ENCODE measurements at places on chromosomes 6 and 20.

GRCh38 chr20:38011696-38012095 is 21.6 kb downstream of the TTI1 start:
- DNase-seq, result no peak

GRCh38 chr6:110353457-110354001 is 4.6 kb downstream of the METTL24 start:
- DNase-seq, result no peak

GRCh38 chr20:31747640-31748039 is 8.6 kb downstream of the TPX2 start:
- DNase-seq, result no peak

GRCh38 chr6:52389264-52389625 is 27.3 kb downstream of the PAQR8 start:
- no peak for DNase-seq

DNA sequence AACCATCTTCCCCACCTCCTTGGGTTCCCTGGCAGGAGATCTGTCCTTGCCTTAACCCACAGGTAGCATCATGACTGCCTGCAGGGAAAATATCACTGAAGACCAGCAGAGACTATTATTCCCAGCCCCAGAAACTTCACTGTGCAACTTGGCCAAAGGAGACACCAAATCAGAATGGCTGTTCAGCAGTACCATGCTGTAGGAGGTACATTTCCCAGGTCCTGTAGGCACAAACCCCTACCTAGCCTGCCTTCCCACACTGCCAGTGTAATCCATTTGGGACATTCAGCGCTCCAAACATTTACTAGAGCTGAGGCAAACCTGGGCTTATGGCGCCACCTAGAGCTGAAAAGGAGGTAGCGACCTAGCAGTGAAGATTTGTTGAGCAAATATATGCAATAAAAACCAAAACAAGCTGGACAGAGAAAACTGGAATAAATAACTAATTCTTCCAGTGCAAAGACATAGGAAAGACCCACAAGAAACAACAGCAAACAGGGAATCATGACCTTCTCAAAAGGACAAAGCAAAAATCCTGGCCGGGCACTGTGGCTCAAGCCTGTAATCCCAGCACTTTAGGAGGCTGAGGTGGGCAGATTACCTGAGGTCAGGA is 60.3 kb downstream of the VTA1 start:
- peak; percentile 40 for DNase-seq

DNA sequence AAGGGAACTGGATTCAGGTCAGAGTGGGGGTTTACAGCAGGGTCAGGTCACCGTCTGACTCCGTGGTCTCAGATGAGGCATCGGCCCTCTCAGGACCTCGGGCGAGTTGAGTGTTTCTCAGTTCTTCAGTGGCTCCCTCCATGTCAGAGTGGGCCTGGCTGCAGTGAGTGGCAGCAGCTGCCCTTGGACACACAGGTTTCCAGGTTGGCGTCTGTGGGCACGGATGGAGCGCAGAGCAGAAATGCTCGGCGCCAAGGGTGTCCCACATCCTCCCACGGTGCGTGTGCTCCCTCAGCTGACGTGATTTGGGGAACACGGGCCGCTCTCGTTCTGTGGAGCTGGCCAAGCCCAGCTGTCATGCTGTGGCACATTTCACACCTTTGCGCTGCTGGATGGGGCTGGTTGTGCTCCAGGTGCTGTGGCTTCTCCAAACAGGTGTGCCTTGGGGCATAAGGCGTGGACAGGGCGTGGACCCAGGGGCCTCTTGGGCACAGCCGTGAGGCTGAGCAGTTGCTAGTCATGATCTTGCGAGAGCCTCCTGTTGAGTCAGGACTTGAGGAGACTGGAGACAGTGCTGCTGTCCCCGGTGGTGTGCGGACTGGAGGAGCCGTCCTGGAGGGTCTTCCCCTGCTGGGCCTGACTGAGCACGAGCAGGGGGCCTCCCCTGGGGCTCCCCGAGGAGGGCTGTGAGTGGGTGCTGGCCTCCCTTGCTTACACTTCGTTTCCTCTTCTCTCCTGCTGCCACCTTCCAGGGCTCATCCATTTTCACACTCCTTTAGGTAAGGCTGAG is 9.5 kb upstream of the DNAJC5 start:
- no peak for DNase-seq

DNA sequence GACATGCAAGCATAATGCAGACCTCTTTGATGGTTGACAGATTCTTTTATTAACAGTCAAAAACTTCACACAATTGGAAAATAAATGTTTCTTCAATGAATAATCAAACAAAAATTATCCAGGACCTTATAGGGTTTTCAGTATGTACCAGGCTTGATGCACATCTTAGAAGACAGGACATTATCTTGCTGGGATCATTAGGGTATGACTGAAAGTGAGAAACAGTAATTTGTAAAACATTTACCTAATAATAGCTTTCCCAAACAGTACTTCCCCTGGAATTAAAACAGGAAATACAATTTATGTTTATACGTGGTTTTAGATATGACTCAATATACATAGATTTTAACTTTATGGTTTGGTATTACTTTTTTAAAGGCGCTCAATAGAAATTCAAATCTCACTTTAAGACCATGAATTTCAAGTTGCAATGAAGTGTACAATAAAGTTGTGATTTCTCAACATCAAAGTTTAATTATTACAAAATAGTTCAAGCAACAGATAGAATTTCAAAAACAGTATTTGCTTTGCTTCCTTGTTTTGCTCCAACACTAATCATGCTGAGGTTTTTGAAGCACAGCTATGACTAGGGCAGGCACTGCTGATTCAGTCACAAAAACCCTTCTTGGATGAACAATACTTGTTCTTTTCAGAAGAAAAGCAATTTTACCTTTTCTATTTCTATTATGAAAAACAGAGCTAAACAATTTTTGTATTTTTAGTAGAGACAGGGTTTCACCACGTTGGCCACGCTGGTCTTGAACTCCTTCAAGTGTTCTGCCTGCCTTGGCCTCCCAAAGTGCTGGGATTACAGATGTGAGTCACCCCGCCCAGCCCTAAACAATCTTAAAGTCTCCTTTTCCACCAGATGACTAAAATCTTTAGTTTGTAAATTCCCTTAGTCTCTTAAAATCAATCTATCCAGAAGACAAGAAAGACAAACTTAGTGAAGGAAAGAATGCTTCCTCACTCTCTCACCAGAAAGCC is 13.7 kb downstream of the SOD2 start:
- DNase-seq, result no peak

DNA sequence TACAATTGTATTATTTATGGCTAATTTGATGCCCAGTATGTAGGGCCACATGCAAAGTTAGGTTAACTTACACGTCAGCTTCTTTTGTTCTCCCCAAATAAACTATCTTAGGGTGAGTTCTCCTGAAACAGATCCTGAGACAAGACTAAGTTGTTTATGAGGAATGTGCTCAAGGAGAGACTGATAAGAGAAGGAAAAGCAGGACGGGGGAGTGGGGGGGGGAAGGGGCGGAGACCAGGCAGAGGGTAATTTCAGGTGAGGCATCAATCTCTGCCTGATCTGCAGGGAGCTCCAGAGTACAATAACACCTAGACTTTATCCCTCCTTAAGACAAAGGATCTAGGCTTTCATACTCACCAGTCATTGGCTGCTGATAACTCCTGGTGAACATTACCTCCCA is 220.6 kb upstream of the BTBD3 start:
- DNase-seq, result no peak

GRCh38 chr6:100924534-100925227 is 43.6 kb upstream of the ASCC3 start:
- no peak for DNase-seq

- DNase-seq, result no peak
Measured at GRCh38 chr6:17446713-17447112, 53.3 kb downstream of the CAP2 start.

DNA sequence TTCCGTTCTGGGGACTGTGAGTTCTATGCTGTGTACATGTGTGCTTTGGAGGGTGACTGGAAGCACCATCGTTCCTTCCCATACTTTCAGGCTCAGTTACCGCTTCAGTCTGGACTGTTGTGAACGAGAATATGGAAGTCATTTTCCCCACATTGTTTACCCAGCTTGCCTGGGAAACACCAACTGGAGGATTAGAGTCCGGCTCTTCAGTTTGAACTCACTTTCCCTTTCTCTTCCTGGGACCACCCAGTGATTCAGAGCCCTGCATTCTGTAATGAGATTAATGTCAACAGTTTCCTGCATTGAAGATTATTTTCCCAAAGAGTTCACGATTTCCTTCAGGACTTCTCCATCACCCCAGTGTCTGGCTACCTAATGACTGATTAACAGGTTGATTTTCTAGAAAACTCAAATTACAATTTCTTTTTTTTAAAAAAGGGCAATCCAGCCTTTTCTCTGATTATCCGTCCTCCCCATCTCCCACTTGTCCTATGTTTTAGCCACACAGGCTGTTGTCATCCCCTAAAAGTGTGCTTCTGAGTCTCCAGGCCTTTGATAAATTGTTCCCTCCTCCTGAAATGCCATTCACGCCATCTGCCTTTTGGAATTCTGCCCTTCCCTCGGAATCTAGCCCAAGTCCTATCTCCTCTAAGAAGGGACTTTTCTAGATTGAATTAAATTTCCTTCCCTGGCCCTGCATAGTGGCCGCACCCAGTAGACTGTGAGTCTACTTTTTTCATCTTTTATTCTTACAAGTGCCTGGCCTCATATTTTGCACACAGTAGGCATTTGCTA is 3.3 kb upstream of the TAGAP start:
- DNase-seq, result no peak

DNA sequence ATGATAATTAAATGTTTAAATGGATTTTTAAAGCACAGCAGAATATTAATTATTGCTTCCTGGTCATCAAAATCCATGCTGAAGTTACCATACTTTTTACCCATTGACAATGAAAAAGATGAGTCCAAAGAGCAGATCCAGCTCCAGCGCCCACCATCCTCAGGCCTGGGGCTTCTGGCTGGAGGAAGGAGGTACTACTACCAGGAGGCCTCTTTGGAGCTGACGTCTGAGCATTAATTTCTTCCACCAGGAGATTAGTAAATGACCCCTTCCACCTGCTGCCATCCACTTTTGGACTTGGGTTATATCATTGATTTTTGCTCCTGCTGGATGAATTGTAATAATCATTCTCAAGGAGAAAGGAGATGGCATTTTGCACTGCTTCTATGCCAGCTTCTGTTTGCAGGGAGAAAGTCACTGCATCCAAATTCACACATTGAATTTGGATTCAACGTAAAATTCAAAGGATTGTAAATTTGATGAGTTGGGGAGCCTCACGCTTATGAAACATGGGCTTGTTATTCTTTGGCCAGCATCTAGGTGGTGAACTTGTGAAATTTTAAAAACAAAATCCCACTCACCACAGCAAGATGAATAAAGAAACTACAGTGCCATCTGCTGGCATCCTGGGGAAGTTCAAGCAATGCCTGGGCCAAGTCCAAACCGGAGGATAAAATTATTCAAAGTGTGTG is 121.8 kb downstream of the SASH1 start:
- DNase-seq, result peak; percentile 62

DNA sequence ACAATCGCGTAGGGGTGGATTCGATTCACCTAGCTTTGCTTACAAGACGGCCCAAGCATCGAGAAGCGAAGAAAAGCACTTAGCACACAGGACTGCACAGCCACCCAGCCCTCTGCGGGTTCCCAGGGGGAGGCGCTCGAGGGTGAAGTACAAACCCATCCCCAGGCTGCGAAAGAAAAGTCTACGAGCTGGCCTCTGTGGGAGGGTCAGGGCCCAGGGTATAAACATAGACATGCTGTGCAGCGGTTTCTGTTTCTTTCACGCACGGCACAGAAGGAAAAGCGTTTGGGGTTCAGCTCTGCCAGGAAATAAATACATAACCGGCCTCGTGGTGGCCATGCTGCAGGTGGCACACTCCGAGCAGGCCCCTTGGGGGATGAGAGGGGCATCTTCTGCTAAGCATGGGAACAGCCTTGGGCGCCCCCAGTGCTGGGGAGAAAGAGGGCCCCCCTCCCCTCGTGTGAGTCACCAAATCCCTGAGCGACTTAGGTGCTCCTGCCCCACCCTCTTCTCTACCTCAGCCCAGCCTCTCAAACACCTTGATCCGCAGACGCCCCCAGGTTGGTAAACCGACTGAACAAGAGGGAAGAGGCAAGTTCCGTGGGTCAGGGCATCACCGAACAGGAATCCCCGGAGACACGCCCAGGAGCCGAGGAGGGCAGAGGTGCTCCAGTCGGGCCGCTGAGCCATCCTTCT is 91.6 kb upstream of the RIPOR2 start:
- no peak for DNase-seq

GRCh38 chr6:149079911-149080491 is 237.5 kb upstream of the TAB2 start:
- peak; percentile 7 for DNase-seq

DNA sequence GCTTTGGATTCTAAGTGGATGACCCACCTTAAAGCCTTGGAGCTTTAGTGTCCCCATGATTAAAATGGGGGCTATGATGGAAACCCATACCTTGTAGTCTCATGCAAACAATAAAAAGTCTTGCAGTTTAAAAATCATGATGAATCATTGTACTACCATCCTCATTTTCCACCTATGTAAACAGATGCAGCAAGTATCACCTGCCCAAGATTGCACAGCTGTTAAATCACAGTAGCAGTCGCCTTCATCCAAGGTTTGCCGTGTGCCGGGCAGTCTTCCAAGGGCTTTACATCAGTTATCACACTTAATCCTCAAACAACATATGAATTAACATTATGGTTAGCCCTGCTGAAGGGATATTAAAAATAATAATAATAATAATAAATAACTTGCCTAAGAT is 210.3 kb downstream of the FOXA2 start:
- no peak for DNase-seq

DNA sequence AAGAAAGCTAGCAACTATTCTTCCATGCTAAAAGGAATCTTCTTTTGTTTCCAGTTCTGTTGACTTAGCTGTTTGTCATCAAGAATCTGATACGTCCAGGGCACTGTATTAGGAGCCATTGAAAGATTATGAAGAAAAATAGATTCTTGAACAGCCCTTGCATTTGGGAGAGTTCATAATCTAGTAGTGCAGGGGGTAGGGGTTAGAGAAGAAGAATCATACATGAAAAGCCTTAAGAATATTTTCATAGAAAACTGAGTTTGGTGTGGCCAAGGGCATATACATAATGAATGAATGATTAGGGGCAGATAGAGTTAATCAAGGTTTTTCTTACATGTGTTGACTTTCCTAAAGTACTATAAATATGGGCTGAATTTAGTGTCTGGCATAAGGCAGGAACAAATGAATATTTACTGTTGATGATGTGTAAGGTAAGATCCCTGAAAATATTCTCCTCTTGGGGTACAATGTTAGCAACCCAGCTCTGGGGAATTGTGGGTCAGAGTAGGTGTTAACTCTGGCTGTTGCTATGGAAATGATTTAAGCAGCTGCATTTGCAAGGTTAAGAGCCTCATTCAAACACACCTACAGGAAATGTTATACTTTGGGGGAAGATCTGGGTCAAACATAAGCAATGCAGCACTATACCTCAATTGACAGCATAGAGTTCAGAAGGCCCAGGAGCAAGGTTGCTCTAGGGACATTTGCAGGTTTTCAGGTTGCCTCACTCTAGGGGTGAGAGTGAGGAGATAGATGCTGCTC is 667.3 kb upstream of the CITED2 start:
- DNase-seq, result no peak
